ENCODE measurements at places on chromosomes 7 and 10.
A peak's percentile ranks its signal among the peaks of the same experiment; 100 is the strongest.

DNA sequence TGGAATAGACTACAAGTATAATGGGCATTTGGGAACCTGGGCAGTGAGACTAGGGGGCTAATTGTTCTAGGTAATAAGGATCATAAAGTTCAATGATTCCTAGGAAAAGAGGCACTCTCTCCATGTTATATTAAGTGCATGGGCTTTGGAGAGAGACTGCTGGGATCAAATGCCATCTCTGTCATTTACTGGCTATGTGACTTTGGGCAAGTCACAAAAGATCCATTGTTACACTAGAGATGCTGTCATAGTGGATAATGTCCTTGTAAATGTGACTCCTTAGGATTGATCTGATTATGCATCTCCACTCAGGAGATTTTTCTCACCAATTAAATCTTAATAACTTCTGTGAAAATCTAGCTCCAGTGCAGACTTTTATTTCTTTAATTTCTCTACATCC is 156.3 kb upstream of the CACNA2D1 start:
- DNase-seq: no peak

DNA sequence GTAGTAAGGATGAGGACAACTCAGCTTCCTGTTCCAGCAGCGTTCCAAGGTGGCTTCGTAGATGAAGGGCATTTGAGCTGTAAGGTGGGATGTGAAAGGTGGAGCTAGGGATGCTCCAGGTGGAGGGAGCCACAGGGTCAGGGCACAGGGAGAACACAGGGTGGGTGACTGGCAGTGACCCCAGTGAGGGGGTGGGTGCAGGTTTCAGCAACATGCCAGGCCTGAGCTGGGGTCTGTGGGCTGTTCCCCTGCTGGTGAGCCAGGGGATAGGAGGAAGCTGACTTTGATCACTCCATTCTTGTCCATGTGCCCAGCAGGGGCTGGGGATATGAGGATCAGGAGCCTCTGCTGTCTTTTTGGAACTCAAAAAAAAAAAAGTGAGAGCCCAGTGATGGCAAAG is 33.2 kb downstream of the CDH23 start:
- DNase-seq: no peak

DNA sequence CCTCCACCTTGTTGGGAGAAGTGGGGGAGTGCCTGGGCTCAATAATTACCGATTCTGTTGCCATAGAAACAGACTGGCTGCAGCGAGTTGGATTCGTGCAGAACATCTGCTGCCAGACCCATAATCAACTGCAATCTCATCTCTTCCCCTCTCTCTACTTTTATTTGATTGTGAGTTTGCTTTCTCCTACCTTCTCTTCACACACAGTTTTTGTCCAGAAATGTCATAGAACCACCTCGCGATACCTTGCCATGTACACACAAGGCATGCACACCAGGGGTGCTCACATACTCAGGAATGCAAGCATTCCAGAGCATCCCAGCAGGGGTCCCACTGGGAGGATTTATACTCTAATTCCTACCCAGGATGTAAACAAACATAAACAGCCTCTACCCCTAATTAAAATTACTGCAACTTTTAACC is 262.2 kb upstream of the AOAH start:
- peak; percentile 21 for DNase-seq

GRCh38 chr10:117929327-117930067 is 117.2 kb downstream of the RAB11FIP2 start:
- DNase-seq: no peak

DNA sequence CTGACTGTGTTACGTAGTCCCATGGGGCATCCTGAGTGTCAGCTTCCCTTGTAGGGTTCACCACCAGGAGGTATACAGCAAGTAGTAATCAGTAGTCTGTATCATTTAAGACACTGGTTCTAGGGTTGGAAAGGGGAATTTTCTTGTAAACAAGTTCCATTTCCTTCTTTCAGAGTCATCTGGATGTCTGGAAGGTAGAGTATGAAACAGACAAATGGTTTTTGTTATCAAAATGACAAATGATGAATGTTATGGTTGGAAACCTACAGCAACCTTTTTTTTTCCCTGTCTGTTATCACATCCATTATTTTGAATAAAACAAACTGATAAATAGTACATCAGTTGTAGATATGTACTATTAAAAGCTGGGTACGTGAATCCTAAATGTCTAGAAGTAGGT is 19.1 kb downstream of the SEMA3A start:
- no peak for DNase-seq

All from ELR (cell line).